DMS79 treated with DMSO at 0.1 percent for 48 hours (cell line): ENCODE measurements at places on chromosomes 2 and 18.

- peak; percentile 35 for DNase-seq
Observed at GRCh38 chr2:206011018-206011614, 74.9 kb downstream of the INO80D start.

DNA sequence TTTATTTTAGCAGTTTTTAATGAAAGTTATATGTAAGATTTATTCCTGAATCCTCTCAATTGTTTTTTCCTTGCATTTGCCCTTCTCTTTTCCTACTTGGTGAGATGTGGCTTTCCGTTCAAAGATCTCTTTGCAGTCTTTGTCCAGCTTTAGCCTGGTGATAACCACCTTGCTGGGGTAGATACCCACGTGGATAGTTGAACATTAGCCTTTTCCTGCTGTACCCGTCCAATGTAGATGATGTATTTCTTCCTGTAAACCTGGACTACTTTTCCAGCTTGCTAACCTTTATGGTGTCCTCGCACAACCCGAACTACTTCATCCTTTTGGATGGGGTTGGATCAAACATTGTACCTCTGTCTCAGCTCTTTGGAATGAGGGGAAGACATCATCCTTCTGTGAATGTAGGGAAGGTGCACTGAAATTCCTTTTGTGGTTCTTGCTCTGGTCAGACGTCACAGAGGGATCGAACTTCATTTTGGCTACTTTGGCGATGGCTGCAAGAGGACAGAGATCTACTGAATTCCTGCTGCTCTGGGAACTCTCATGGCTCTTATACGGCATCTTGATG lies 293.2 kb upstream of the EPAS1 start:
- DNase-seq: no peak

DNA sequence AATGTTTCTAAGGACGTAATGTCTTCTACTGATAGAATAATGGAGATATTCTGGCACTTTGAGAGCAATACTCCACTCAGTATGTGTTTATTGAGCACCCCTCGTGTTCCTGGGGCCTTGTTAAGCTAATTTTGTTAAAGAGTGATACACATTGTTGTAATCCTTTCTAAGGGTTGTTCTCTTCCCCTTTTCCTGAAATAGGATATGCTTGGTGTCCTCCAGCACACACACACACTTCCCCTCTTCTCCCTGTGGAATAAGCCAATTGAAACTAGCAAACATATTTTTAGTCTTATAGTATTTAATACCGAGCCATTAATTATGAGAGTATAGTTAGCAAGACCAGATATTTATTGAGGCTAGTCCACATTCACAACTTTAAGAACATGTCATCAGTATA lies 114.1 kb downstream of the CRIM1 start:
- DNase-seq: no peak

- no peak for DNase-seq
Observed at GRCh38 chr2:17804358-17804757, 11.9 kb upstream of the MSGN1 start.

- DNase-seq: no peak
Observed at GRCh38 chr2:145572238-145572637, 1052.3 kb upstream of the ZEB2 start.

- no peak for DNase-seq
Observed at GRCh38 chr2:14779252-14779651, 146.7 kb downstream of the LRATD1 start.

DNA sequence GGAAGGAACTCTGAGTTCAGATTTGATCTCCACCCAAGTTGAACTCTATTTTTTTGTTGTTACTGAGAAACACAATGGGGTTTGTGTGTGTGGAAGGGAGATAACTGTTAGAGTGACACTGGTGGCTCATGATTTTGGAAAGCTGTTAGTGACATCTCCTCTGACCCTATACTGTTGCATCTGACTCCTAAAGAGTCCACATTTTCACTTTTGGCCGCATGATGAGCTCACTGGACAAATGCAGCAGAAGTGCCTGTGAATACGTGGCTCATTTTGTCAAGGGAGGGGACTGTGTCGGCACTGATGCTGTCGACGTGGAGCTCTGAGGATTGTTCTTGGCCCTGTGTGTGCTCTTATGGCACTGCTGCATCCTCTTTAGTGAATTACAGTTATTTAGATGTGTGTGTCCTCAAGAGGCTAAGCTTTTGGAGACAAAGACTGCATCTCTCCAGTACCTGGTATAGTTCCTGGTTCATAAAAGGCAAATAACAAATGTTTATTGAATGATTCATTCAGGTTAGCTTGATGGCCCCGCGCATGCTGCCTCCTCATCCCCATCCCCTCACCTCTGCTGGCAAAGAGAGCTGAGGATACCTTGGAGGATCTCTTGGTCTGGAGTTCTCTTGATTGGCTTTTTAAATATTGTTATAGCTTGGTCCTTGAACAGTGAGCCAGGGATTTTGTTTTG lies 135.4 kb downstream of the PHLPP1 start:
- DNase-seq: no peak

GRCh38 chr18:34729264-34729663 lies 19.2 kb downstream of the DTNA start:
- peak; percentile 13 for DNase-seq

DNA sequence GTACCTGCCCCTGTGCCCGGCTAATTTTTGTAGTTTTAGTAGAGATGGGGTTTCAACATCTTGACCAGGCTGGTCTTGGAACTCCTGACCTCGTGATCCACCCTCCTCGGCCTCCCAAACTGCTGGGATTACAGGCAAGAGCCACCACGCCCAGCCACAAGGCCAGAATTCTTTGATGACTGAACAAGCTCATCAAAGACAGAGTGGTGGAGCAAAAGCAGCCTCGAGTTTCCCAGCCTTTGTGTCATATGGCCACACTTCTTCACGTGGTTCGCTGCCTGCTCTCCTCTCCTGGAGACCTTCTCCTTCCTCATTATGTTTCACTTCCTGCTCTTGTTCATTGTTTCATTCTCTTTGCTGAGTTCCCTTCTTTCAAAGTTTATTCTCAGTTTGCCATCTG lies 9.9 kb upstream of the NPC1 start:
- DNase-seq: no peak

DNA sequence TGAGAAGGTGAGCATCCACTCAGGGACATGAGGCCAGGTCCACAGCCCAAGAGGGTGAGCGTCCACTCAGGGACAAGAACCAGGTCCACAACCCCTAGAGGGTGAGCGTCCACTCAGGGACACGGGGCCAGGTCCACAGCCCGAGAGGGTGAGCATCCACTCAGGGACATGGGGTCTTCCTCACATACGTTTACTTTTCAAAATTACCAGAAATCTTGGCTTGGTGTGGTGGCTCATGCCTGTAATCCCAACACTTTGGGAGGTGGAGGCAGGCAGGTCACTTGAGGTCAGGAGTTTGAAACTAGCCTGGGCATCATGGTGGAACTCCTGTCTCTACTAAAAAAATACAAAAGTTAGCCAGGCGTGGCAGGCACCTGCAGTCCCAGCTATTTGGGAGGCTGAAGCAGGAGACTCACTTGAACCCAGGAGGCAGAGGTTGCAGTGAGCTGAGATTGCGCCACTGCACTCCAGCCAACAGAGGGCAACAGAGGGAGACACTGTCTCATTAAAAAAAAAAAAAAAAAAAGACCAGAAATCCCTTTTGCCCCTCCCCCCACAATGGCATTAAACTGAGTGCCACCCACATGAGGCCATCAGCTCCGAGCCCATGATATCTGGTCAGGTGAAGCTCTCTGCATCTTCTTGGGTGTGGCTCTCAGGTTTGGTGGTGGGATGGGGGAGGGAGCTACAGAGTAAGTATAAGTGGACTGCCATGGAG lies 9.0 kb upstream of the MBP start:
- no peak for DNase-seq

GRCh38 chr2:38099099-38100028 lies 23.4 kb upstream of the CYP1B1 start:
- no peak for DNase-seq

DNA sequence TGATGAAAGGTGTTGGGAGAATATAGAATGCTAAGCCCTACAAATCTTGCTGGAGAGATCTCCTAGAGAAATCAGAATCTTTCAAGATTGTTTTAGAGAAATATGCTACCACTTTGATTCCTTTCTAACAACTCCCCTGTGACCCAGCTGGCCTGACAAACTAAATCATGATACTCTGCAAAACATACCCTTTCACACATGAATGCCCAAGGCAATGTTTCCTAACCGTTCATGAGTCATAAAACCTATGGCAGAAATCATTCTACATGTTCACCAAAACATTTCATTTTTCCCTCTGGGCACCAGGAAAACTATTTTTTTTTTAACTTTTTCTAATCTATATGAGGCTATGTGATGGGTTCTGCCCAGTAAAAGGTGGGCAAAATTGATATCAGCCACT lies 77.8 kb upstream of the SETBP1 start:
- no peak for DNase-seq

DNA sequence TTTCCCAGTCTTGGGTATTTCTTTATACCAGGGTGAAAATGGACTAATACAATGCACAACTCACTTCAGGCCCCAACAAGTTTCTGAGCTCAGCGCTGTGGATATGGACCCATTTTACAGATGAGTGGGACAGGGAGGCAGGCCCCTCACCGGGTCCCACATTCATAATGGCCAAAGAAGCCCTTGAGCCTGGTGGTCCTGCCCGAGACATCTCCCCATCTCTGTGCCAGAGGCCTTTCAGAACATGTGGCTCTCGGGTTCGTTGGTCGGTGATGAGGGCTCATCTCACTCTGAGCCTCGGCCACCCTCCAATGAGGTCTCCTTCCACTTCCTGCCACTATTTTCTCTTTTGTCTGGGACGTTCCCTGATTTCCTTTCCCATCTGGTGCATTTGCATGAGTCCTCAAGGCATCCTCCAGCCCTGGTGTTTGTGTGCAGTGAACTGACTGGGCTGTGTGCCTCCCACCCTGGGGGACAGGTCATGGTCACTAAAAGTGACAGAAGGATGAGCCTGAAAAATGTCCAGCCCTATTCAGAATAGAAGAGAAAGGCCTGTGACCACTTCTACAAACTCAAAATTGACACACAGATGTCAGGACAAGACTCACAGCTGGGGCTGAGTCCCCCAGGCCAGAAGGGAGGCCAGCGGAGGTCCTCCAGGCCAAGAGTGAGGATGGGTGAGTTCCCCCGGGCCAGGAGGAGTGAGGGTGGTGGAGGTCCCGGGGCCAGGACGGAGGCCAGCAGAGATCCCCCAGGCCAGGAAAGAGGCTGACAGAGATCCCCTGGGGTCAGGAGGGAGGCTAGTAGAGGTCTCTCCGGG lies 134.5 kb downstream of the PTGR3 start:
- no peak for DNase-seq

DNA sequence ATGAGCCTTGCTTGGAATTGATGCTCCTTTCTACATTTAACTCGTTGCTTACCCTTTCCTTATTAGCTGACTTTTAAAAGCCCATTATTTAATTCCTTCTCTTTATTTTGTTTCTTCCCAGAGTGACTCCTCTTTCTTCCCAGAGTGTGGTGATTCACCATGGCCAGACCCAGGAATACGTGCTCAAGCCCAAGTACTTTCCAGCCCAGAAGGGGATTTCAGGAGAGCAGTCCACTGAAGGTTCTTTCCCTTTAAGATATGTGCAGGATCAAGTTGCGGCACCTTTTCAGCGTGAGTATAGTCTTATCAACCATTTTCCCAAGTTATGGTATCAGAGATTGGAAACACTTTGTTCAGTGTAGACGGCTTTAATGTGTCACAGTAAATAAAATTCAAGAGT lies 163.7 kb downstream of the LTBP1 start:
- DNase-seq: peak; percentile 12

DNA sequence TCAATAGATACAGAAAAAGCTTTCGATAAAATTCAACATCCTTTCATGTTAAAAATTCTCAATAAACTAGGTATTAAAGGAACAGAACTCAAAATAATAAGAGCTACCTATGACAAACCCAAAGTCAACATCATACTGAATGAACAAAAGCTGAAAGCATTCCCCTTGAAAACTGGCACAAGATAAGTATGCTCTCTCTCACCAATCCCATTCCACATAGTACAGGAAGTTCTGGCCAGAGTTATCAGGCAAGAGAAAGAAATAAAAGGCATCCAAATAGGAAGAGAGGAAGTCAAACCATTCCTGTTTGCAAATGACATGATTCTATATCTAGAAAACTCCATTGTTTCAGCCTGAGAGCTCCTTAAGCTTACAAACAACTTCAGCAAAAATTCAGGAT lies 1145.8 kb upstream of the DDX18 start:
- no peak for DNase-seq

- DNase-seq: no peak
Observed at GRCh38 chr2:54228945-54229344, 27.1 kb downstream of the TSPYL6 start.

GRCh38 chr2:27582129-27582694 lies 630 bp upstream of the ZNF512 start:
- no peak for DNase-seq

GRCh38 chr2:68698567-68699377 lies 35.8 kb upstream of the ARHGAP25 start:
- DNase-seq: peak; percentile 67
